NCI-H146 (cell line): ENCODE measurements at places on chromosomes 3 and 15.

DNA sequence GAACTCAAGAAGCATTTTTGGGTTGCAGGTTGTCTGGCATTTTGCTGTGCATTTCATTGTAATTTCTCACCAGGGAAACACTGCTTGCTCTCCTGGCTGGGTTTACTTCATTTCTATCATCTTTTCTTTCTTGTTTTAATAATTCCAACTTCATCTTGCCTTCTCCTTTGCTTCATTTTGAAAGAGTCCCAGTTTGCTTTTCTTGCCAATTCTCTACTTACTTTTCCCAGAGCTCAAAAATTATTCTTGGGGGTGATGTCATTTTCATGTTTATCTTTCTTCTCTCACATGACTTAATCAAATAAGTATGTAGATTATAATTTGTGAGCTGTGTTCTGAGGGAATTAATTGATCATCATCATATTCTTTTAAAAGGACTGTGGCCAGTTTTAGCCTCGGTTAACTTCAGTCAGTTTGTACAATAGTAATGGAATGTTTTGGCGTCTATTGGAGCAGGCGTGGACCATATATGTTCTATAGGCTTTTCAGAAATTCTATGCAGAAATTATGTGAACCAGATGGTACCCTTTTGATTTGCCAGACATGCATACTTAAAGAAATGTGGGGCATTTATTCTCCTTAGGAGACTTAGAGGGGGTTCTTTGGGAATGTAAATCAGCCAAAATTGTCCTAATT, 30.1 kb downstream of the SH3GL3 start:
- DNase-seq = no peak

DNA sequence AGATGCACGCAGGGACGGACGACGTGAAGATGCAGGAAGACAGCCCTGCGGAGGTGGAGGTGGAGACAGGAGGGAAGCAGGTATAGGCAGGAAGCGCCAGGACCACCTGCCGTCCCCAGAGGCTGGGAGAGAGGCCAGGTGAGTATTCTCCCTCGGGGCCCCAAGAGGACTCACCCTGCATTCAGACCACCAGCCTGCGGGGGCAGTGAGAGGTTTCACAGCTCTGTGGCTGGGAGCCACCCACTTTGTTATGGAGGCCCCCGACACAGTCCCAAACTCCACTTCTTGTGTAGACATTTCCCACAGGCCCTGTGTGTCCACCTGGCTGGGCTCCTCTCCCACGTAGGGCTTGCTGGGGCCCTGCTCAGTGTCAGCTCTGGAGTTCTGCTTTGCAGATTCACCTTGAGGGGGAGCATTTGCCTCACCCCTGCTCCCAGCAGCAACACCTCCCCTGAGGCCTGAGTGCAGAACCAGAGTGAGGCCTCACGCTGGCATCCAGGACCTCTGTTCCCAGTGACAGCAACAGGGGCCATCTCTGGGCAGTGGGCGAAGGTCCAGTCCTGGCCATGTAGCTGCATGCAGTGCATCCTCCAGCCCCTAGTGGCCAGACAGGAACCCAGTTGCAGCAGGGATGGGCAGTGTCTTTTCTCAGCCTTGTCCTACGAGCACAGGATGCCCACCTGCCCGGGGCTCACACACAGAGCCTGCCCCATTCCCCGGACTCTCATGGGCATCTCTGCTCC, 119.4 kb upstream of the IQSEC1 start:
- peak; percentile 22 for DNase-seq

GRCh38 chr3:100682056-100682853, 27.0 kb upstream of the TFG start:
- peak; percentile 75 for DNase-seq

GRCh38 chr15:57167821-57168395, 208.4 kb upstream of the CGNL1 start:
- no peak for DNase-seq

GRCh38 chr3:112132554-112132953, 494 bp downstream of the GCSAM start:
- no peak for DNase-seq

GRCh38 chr3:55729546-55729945, 242.4 kb upstream of the WNT5A start:
- no peak for DNase-seq

DNA sequence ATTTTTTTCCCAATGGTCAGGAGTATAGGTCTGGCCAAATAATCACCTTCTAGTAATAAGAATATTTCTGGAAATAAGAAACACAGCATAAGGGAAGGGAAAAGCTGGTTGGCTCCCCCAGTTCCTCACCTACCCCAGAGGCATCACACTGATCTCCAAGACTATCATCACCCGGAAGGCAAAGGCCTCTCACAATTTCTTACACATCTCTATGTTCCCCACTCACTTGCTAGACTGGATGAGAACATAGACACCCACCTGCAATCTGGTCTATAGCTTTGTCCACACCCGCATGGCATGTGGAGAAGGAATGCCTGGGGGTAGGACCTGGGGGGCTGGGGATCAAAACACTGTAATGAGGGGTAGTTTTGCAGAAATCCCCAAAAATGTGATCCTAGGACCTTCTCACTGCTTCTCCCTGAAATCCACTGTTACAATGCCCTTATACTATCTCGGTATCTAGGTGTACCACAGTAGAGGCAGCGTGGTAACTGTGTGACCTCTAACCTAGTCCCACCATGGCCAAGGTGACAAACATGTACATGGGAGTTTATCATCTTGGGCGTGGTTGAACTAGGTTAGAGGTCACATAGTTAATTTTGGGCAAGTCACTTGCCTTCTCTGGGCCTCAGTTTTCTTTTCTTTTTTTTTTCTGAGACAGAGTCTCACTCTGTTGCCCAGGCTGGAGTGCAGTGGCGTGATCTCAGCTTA, 29.5 kb upstream of the NRROS start:
- no peak for DNase-seq

GRCh38 chr3:183430325-183430957, 2.0 kb upstream of the MCF2L2 start:
- no peak for DNase-seq

- peak; percentile 92 for DNase-seq
Observed at GRCh38 chr3:134809427-134810051, 14.5 kb downstream of the EPHB1 start.

DNA sequence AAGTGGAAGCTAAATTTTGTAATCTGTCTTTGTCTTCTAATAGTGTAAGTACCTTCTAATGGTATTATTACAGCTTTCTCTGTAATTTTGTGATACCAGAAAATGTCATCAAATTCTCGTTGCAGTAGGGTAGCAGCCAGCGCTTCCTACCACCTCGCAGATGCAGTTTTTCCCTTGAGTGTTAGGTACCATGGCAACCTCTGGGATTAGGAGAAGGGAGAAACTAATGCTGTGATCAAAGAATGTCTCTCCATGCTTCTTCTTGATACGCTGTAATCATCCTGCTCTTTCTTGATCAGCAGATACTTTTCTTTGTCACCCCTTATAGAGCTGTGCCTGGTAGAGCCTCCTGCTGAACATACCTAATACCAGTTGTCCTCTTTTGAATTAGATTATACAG, 27.7 kb downstream of the SRP14 start:
- no peak for DNase-seq

GRCh38 chr3:2851361-2851760, 258.8 kb downstream of the IL5RA start:
- DNase-seq = no peak

- DNase-seq = no peak
Observed at GRCh38 chr3:117200962-117201361, 491.4 kb downstream of the TUSC7 start.

- DNase-seq = peak; percentile 32
Observed at GRCh38 chr3:27568393-27568792, 84.2 kb upstream of the SLC4A7 start.

DNA sequence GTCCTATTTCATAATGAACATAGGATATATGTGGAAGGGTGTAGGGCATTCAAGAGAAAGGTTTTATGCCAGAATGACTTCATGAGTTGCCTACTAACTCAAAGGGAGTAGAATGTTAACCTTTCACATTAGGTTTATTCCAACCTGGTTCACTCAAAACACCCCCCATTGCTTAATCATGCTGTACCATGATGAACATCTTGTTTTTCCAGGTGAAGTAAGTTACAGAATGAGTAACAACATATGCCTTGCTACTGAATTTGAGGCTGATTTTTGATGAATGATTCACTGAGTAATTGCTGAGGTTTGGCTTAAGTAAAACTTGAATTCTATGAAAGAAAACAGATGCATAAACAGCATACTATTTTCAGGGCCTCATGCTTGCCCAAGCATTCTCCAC, 5.9 kb upstream of the CLDN16 start:
- DNase-seq = no peak

DNA sequence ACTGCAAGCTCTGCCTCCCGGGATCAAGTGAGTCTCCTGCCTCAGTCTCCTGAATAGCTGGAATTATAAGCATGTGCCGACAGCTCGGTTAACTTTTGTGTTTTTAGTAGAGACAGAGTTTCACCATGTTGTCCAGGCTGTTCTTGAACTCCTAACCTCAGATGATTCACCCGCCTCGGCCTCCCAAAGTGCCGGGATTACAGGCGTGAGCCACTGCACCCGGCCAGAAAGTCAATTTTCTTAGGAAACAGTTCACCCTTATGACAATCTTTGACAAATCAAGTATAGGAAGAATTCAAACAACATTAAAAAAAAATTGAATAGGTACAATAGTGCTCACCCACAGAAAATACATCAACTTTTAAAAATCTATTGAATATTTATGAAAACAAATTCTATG, 23.6 kb upstream of the DUT start:
- no peak for DNase-seq

- DNase-seq = no peak
Observed at GRCh38 chr3:105322570-105323273, 44.0 kb upstream of the ALCAM start.

DNA sequence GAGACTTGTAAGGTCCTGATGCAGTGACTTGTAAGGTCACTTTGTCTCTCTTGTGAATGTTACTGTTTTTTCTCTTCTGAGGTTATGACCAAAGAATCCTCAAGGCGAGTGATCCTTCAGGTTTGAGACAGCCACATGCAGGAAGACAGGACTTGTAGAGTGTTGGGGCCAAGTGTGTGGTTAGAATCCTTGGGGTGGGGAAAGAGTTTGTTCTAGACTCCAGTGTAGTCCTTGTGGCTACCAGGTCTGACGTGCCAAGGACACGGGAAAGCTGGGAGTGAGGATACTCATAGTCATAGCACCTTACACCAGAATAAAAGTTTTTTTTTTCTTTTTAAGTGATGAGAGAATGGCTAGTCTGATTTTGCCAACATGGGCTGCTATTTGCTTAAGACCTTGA, 7.3 kb upstream of the SACM1L start:
- DNase-seq = no peak

GRCh38 chr3:133928136-133928893, 32.6 kb upstream of the RAB6B start:
- no peak for DNase-seq

DNA sequence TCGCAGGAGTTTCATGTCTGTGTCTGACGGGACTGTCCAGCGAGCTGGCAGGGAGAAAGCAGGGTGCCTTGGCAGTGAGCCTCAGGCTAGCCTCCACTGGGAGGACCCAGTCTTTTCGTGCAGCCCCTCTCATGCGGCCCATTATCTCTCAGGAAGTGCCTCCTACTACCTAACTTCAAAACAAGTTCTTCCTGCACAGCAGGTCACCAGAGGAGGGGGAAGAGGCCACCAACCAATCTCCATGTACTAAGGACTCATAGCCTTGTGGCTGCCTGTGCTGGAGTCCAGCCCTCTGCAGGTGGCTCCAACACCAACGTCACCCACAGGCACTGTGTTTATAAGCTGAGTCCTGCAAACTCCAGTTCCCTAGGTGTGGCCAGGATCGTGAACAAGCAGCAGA, 4.8 kb downstream of the VIPR1 start:
- DNase-seq = no peak

- DNase-seq = peak; percentile 18
Observed at GRCh38 chr15:78438619-78439285, 736 bp downstream of the IREB2 start.

DNA sequence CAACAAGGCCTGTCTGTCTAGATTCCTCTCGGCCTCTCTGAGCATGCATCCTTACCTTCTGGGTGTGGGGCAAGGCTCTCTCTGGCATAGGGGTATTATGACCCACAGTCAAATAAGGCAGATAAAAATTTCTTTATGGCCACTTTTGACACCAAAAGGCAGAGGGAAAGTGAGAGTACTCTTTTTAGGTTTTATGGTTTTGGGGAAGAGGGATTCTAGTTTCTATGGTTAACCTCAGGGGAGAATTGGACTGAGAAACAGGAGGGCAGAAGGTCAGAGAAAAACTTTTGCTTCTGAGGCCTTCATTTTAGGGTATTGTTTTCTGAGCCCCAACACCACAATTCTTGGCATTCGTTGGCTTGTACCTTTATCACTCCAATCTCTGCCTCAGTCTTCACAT, 70.0 kb upstream of the CCDC54 start:
- DNase-seq = no peak

DNA sequence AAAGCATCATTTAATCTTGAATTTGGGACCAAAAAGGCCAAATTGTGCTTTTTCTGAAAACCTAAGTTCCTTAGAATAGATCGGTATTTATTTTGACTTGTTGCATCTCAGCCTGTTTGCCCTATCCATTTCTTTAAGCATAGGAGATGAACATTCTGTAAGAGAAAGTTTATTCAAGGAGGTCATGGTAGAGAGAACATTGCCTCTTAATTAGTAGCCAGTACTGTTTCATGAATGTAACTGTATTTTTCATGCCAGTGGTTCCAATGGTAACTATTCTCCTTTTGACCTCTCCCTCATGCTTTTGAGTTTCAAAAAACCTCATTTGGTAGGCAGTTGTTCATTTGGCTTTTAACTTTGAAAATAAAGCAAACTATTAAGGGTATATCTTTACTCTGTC, 55.4 kb downstream of the ARMC8 start:
- DNase-seq = no peak
